ENCODE measurements at places on chromosomes 1 and 21.

DNA sequence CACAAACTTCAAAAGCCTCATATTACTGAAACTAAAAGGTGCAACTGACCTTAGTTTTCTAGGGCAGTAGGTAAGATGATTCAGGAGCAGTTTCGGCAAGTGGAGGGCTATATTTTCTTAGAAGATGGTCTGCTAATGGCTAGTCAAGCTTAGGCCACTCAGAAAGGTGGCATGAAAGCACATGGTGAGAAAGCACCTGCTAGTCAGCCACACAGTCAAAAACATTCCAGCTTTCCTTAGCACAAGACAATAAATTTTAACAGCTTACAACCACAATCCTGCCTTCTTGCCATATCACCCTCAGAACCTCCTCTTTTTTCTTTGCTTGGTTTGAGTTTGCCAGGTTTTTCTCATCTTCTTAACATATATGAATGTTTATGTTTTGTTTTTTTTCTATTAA is 81.1 kb upstream of the SLFNL1 start:
- no peak for DNase-seq

DNA sequence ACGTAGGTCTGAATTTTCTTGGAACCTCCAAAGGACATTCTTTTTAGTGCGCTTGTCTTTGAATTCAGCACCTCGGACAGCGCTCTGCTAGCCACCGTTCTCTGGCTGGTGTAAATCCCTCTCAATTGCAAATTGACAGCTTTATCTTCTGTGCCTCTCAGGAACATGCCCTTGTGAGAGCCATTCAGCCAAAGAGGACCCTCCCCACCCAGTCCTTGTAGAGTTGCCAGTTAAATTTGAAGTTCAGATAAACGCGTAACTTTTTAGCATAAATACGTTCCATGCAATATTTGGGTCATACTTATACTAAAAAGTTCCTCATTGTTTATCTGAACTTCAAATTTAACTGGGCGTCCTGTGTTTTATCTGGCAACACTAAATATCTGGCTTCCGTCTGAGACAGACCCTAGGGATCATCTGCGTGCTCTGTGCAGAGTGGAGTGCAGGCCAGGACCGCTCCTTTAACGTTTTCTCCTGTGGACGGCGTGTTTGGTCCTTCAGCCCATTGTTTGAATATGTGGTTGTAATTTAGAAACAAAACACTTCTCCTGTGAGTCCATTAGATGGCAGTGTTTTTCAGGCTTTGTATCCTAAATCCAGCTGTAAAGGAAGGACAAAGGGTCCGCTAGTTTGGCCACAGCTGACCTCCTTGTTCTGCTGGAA is 7.0 kb downstream of the KCNAB2 start:
- DNase-seq: no peak

DNA sequence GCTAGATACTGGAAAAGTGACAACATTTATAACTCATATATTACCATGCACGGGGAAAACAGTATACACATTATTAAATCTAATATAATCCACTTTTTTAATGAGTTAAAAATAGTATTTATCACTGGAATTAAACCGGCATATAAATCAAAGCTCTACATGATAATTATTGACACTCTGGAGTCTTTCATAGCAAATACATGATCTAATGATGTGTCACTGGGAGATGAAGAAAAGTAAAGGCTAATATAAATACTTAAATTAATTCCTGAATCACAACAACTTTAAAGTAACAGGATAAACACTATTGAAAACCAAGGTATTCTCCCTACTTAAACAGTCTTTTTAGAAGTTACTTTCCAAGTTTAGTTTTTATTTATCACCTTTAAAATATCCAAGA is 52.4 kb upstream of the ASPM start:
- DNase-seq: no peak

DNA sequence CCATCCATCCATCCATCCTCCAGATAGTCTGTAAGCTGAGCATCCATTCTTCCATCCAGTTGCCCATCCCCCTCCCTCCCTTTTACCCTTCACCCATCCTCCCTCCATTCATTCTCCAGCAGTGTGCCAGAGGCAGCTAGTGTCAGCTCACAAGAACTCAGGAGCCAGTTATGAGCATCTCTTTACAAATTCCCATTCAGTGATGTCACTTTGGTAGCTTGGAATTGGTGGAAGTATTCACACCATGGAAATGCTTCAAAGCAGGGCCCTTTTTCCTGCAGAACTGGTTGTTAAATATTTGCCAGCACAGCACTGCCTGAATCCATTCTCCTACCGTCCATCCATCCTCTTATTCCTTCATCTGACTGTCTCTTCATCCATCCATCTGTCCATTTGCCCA is 72.5 kb downstream of the ARHGEF10L start:
- no peak for DNase-seq

DNA sequence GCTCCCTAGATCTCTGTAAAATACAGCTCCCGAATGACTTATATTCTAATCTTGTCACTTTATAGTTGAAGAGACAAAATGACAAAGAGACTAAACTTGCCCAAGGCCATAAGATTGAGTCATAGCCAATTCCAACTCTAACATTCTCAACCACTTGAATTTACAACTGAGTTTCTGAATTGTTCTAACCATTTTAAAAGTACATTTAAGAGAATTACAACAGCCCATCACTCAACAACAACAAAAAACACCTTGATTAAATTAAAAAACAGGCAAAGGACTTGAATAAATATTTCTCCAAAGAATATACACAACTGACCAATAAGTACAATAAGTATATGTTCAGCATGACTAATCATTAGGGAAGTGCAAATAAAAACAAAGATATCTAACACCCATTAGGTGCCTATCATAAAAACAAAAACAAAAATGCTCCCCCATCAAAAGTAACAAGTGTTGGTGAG is 8.7 kb upstream of the ADCY10 start:
- DNase-seq: no peak

DNA sequence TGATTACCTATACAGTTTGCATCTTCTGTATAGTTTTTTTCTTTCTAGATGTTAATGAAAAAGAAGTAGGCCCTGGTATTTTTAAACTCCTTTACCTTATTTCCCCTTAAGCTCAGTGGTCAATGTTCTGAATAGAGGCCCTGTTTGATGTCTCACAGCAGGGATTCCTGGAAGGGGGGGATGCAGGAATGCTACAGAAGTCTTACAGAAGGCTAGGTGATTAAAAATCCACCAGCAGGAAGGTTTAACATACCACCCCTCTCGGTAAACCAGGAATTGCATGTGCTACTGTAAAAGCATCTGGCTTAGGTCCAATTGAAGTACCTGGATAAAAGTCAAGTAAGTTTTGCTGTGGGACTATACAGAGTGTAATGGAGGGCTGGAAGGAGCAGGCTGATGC is 78.3 kb downstream of the NOS1AP start:
- DNase-seq: no peak

DNA sequence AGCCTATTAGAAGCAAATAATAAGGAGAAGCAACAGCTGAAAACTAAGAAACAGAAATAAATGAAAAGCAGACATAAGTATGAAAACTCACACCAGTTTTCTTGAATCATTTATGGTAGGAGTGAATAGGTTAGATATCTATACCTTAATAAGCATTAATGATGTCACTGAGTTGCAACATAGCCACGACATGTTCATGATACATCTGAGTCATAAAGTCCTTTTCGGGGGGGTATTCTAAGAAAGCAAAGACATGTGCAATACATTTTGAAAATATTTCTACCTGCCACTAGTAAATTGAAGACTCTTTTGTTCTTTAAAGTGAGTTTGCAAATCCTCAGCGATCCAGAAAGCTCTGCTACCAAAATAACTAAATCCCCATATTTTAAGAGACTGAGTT is 7.2 kb downstream of the CD34 start:
- DNase-seq: no peak

DNA sequence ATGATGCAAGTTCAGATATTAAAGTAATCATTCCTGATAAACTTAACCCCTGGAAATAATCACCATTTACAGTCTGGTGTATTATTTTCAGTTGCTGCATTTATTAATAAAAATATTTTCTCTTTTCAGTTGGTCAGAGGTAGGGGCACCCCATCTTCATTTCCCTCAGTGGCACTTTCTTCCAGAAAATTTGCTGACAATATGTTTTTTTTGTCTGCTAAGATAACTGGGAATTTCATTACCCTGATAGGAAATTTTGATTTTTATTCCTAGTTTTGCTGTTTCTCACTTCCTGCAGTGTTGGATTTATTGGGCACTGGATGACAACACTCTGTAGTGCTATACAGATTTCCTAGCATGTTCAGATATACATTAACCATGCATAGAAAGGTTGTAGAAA is 33.1 kb upstream of the APOBEC4 start:
- no peak for DNase-seq

DNA sequence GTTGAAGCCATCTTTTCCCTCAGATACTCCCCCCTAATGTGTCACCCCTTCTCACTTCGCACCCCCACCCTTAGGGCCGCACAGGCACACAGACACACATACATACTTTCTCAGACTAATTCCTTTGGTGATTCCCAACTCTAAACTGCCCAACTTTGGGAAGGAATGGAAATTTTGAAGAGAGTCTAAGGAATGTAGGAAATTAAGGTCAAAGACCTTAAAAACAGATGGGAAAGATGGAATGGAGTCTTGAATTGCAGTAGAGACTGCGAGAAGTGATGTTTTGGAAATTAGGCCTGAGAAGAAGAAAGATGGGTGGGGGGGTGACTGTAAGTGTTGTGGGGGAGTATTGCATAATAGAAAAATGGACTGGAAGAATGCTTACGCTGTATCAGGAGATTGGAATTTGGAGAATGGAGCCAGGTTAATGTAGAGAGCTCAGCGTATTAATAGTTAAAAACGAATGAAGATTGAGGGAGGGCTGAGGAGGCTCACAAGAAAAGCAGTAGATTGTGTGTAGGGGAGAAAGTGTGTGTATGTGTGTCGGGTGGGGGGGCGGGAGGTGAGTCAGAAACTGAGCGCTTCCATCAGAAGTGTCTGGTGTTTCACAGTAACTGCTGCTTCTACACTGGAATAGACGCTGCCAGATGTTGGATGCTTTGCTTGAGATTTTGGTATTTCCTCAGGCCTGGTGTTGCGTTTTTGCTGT is 1.7 kb downstream of the PIP5K1A start:
- no peak for DNase-seq

GRCh38 chr1:111605576-111605975 is 14.0 kb upstream of the RAP1A start:
- DNase-seq: no peak
